K562 (cell line): ENCODE measurements at places on chromosomes 16 and 17. TPM values are rescaled to one million over a fixed set of nuclear protein-coding genes. Genes with fewer than 3 reads are reported as not detected.

DNA sequence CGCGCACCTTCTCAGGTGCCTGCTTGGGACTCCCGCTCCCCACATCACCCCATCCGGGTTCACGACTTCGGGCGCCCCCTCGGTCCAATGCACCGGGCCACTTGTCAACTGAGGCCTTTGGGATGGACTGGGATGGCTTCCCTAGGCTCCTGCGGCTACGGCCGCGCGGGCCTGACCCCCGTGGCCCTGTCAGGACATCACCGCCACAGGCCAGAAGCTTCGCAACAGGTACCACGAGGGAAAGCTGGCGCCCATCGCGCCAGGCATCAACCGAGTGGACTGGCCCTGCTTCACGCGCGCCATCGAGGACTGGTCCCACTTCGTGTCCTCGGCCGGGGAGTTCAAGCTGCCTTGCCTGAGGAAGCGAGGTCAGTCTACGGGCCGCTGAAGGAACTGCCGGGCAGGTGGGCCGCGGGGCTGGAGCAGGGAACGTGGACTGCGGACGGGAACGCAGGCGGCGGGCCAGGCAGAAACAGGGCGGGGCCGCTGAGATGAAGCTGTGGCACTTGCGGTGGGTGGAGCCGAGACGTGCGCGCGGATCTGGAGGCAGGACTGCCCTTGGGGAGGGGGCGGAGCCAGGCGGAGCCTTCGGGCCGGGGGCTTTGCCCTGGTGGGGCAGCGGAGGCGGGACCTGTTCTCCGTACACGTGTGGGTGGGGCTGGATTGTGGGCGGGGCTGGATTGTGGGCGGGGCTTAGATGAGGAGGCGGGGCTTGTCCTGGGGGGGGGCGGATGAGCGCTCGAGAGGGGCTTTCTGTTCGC, 13.7 kb upstream of the CNGB1 start:
- no peaks in the 10 kb centered on the region for H3K27me3 ChIP-seq
- peaks cover 25% of the 10 kb centered on the region for H3K4me1 ChIP-seq
- peak overlapping the region; percentile 55 for H3K4me3 ChIP-seq
- H3K27ac ChIP-seq, result peak overlapping the region; percentile 47; the same call in 1 of the 3 replicates

DNA sequence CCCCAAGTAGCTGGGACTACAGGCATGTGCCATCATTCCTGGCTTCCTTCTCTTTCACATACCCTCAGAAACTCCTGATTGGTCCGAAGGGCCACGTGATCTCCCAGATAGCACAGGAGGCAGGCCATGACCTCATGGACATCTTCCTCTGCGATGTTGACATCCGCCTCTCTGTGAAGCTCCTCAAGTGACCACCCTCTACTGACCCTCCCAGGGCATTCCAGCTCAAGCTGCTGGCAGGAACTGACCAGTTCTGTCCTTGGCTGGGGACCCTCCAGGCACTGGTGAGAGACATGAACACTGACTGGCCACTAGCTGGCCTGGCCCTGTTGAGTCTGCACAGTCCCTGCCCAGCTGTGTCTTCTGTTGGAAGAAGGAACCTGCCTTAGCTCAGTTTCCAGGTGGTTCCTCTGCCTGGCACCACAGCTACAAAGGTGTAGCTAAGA, 5.6 kb downstream of the ERAL1 start:
- peaks cover 44% of the 10 kb centered on the region for H3K36me3 ChIP-seq
- peak overlapping the region; percentile 49 for H3K4me3 ChIP-seq
- H3K27me3 ChIP-seq, result no peaks in the 10 kb centered on the region
- H3K4me1 ChIP-seq, result peaks cover 43% of the 10 kb centered on the region

DNA sequence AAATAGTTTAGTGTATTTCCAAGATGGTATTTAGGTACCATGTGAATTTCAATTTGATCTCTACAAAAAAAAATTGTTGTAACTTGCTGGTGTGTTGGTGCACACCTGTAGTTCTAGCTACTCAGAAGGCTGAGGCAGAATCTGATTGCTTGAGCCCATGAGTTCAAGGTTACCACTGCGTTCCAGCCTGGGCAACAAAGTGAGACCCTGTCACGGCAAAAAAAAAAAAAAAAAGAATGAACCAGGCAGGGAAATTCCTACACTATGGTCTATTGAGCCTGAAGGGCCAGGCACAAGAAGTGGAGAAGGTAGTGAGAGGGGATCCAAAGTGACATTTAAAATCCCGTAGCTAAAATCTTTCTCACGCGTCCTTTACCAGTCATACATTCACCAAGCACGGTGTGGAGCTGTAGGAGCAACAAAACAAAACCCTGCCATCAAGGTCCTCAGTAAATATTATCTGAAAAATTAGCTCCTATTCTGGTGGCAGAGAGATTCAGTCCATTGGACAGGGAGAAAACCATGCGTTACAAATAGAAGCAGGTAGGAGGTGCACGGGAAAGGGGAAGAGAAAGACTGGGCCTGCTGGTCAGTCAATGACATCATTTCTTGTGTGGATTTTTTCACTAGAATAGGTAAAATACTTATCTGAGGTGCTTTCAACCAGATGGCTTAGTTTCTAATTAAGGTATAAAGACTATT, 27.3 kb downstream of the TXNDC11 start:
- no peak overlapping the region for H3K27ac ChIP-seq
- no peak overlapping the region for H3K4me3 ChIP-seq
- no peaks in the 10 kb centered on the region for H3K4me1 ChIP-seq
- no peaks in the 10 kb centered on the region for H3K27me3 ChIP-seq

GRCh38 chr17:27756467-27757371, 43.6 kb downstream of the NOS2 start:
- no peak overlapping the region for H3K27ac ChIP-seq
- H3K4me3 ChIP-seq, result no peak overlapping the region
- H3K4me1 ChIP-seq, result peaks cover 11% of the 10 kb centered on the region
- H3K27me3 ChIP-seq, result no peaks in the 10 kb centered on the region

DNA sequence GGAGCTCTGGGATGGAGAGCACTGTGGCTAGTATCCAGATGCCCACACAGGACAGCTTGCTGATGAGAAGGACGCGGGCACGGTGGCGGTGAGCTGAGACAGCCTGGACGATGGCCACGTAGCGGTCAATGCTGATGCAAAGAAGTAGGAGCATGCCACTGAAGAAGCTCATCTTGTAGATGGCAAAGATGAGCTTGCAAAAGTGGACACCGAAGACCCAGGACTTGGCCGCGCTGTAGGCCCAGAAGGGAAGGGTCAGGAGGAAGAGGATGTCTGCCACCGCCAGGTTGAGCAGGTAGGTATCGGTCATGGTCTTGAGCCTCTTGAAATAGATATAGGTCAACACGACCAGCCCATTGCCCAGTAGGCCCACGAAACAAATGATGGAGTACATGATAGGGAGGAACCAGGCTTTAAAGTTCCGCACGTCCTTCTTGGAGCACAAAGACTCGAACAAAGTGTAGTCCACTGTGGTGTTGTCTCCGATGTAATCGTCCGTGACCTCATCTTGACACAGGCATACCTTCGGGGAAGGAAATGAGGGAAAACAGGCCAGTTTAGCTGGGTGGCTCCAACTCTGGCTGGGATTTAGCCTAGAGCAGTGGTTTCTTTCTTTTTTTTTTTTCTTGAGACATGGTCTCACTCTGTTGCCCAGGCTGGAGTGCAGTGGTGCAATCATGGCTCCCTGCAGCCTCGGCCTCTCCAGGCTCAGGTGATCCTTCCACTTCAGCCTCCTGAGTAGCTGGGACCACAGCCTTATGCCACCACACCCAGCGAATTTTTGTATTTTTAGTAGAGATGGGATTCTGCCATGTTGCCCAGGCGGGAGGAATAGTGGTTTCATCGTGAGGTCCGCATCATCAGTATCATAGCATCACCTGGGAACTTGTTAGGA, 9.7 kb downstream of the CCR7 start:
- no peaks in the 10 kb centered on the region for H3K27me3 ChIP-seq
- H3K27ac ChIP-seq, result no peak overlapping the region
- H3K4me1 ChIP-seq, result peaks cover 47% of the 10 kb centered on the region
- H3K4me3 ChIP-seq, result no peak overlapping the region
- DNase-seq, result no peak

DNA sequence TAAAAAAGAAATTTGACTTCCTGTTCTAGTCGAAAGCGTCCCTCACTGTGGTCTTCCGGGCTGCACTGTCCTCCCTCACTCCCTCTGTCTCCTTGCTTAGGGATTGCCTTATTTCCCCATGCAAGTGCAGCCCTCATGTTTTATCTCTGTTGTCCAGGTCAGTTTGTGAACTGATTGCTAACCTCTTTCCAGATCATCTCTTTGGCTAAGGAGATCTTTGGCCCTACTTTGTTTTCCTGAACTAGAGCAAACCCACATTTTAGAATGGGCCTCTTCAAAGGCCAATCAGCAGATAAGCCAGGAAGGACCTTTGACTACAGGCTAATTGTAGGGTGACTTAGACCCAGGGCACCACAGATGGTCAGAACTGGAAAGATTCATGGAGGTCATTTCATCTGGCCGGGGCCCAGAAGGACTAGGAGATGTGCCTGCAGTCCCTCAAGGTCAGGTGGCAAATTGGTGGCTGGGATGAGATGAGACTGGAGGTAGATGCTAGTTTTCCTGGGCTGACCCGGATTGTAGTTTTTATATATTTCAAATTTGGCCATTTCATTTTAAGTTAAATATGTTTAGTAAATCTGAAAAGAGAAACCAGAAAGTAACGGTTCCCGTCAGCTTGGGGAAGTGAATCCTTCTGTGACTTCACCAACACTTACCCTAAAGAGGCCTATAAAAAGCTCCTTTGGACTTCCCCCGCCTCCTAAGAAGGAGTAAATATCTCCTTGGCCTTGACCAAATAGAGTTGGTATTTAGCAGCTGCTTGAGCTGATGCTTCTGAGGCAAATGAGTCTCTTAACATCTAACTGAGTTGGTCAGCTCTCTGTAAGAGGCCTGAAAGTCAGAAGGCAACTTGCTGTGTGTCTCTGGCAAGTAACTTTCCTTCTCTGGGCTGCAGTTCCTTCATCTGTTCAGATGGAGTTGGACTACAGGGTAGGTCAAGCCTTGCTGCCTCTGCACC, 6.2 kb upstream of the SLC25A19 start:
- no peaks in the 10 kb centered on the region for H3K27me3 ChIP-seq
- peaks cover 6% of the 10 kb centered on the region; the same call in 2 of the 3 replicates for H3K4me1 ChIP-seq
- peak overlapping the region; percentile 17; the same call in 1 of the 3 replicates for H3K27ac ChIP-seq
- H3K4me3 ChIP-seq, result no peak overlapping the region

- peak overlapping the region; percentile 56 for H3K4me3 ChIP-seq
- DNase-seq, result peak; percentile 96
- H3K27me3 ChIP-seq, result no peaks in the 10 kb centered on the region
Measured at GRCh38 chr16:30052671-30053372, 12.7 kb upstream of the ALDOA start.

Gene CCL4L2
- total RNA-seq, result 0.38 and 0.42 TPM in 2 replicates

Gene ALOX12B
- total RNA-seq, result not detected in 2 replicates

Gene ZNF423
- total RNA-seq, result not detected in 2 replicates

Gene MT1G
- 0.89 and 1.7 TPM in 2 replicates for total RNA-seq
